ENCODE measurements at places on chromosomes 3 and 15. TPM values are rescaled to one million over a fixed set of nuclear protein-coding genes. Genes with fewer than 3 reads are reported as not detected.

GRCh38 chr3:69107841-69108240 lies 14.6 kb downstream of the LMOD3 start:
- peaks cover 10% of the 10 kb centered on the region for H3K36me3 ChIP-seq
- H3K27ac ChIP-seq, result no peak overlapping the region

DNA sequence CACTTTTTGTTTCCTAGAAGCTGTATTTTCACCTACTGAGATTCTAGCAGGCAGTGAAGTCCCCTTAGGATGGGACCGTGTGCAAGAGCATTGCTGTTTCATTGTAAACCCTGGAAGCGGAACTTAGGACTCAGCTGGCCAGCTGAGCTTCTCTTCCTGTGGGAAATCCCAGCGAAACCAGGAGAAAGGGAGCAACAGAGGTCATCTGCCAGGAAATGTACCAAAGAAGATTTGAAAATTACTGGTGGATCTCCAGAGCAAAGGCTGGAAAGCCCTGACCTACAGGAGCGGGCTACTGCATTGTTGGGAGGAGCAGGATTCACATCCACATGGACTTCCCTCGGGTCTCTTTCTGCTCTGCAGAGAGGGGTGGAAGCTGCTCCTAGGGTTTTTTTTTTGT lies 7.6 kb upstream of the ADPRH start:
- no peak overlapping the region for H3K27ac ChIP-seq
- H3K4me3 ChIP-seq, result no peak overlapping the region
- no peaks in the 10 kb centered on the region for H3K36me3 ChIP-seq
- no peaks in the 10 kb centered on the region for H3K4me1 ChIP-seq
- peaks cover 4% of the 10 kb centered on the region for H3K27me3 ChIP-seq

GRCh38 chr3:32816439-32817256 lies 1.1 kb upstream of the TRIM71 start:
- peaks cover 3% of the 10 kb centered on the region for H3K4me1 ChIP-seq
- no peak overlapping the region for H3K27ac ChIP-seq
- DNase-seq, result no peak

- no peaks in the 10 kb centered on the region for H3K4me1 ChIP-seq
- peak; percentile 39 for DNase-seq
- no peak overlapping the region for H3K27ac ChIP-seq
- H3K4me3 ChIP-seq, result no peak overlapping the region
- H3K36me3 ChIP-seq, result no peaks in the 10 kb centered on the region
- peaks cover 3% of the 10 kb centered on the region for H3K27me3 ChIP-seq
These were observed 8.3 kb upstream of the PLCH1 start for GRCh38 chr3:155753038-155753639.

DNA sequence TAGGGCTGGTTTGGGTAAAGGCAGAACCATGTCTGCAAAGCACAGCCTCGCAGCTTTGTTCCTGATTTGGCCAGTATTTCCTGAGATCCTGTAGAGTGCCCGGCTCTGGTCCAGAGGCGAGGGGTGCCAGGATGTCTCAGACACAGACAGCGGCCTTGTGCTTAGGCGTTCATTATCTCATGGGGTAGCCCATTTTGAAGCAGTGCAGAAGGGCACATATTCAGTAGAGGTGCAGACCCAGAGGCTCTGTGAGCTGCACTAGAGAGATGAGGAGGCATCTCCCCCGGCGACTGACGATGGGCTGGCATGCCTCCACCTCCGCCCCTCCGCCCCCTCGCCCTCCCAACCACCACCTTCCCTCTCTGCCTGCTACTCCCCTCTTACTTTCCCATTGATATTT lies 170.3 kb downstream of the CHDH start:
- no peaks in the 10 kb centered on the region for H3K4me1 ChIP-seq
- DNase-seq, result no peak
- H3K36me3 ChIP-seq, result no peaks in the 10 kb centered on the region
- H3K27me3 ChIP-seq, result peaks cover 8% of the 10 kb centered on the region
- no peak overlapping the region for H3K27ac ChIP-seq

The C3orf70 gene
- 1.8 TPM for total RNA-seq

The CATSPER2 gene
- 11.3 TPM for total RNA-seq

DNA sequence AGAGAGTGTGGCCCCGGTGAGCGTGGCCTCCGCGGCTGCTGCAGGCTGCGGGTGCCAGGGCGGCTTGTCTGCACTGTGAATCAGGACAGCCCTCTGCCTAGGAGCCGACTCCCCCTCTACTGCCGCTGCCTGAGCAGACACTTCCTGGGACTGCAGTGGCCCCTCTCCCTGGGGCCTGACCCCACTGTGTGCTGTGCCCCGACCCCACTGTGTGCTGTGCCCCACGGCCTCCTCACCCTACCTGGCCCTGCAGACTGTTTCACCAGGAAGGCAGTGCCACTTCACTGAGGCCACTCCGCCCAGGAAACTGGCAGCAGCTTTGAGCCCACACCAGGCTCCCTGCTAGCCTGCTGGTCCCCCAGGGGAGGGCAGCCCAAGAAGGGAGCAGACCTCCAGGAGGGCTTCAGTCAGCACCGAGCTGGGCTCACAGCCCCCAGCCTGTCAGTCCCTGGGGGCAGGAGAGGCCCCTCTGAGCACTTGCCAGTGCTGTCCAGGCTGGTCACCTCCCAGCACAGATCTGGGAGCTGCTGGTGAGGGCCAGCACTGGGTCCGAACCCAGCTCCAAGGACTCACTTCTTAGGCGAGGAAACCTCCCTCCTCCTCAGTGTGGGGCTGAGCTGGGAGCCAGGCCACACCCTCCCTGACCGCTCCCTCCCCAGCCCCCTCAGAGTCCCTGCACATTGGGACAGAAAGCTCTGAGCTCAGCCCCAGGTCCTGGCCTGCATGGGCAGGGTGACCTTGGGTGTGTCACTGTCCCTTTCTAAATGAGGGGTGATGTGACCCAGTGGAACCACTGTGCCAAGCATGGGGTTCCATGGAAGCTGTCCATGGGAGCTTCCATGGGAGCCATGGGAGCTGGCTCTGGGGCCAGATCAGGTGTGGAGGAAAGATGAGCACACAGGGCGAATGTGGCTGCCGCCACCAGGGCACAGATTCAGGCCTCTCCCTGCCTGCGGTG lies 56.8 kb downstream of the DNAJB8 start:
- H3K27me3 ChIP-seq, result no peaks in the 10 kb centered on the region
- H3K36me3 ChIP-seq, result no peaks in the 10 kb centered on the region
- H3K4me3 ChIP-seq, result no peak overlapping the region

The DLG1 gene
- 58.6 TPM for total RNA-seq

GRCh38 chr3:100776746-100777145 lies 67.5 kb downstream of the TFG start:
- H3K4me3 ChIP-seq, result no peak overlapping the region
- no peaks in the 10 kb centered on the region for H3K27me3 ChIP-seq
- no peaks in the 10 kb centered on the region for H3K36me3 ChIP-seq
- DNase-seq, result peak; percentile 39
- H3K27ac ChIP-seq, result no peak overlapping the region
- H3K4me1 ChIP-seq, result peaks cover 7% of the 10 kb centered on the region

Data from IMR-90 (cell line).